ENCODE measurements at places on chromosomes 7 and 10.

- no peak for DNase-seq
Observed at GRCh38 chr10:103295374-103296015, 18.6 kb downstream of the INA start.

DNA sequence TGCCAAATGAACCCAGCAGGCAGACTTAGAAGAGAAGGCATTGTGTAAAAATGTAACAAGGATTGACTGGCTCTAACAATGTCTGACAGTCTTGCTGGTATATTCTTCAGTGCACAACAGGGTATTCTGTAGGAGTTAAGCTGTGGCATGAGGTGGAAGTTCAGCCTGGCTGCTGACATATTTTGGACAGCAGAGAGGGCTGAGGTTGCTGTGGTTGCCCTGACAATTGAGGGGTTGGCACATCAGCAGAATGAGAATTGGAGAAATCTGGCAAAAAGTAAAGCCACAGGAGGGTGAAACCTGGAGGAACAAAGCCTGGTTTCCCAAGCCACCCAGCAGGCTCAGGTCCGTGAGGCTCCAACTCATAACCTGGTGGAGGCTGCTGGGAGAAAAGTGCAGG, 220.2 kb downstream of the JAZF1 start:
- no peak for DNase-seq

DNA sequence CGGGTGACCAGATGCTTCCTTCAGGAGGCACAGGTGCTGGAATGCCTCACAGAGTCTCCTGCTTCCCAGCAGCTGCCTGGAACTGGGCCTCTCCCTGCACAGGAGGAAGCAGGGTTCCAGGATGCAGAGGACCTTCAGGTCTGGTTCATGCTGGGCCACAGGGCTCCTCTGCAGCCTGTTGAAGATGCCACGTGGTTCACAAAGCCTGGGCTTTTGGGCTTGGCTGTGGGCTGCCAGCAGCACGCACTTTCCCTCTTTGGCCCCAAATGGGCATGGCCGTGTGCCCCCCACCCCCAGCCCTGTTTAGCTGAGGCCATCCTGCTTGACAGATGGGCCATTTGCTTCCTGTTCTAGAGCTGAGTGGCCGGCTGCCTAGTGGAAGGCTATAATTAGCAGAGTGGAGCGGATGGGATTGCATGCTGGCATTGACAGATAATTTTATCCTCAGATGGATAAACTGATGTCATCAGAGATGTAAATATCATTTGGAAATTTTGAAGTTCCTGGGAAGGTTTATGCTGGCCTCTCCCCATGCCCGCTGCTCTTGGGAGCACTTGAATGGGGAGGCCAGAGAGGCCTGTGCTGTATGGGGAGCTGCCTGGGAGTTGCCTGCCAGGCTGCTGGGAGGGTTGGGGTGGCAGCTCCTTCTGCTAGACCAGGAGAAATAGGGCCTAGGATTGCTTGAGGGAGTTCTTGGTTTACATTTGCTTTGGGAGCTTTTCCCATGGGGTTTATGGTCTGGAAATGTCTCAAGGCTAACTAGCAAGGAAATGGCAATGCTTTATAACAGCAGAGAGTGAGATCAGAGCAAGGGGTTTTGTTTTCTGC, 28.2 kb downstream of the TSPAN15 start:
- no peak for DNase-seq

- no peak for DNase-seq
Observed at GRCh38 chr7:16951483-16952080, 69.8 kb upstream of the AGR3 start.

- DNase-seq, result peak; percentile 11
Observed at GRCh38 chr10:36880898-36881297, 244.5 kb upstream of the ANKRD30A start.

Data from NCI-H460 (cell line).